ENCODE measurements at places on chromosomes 7 and 10.

DNA sequence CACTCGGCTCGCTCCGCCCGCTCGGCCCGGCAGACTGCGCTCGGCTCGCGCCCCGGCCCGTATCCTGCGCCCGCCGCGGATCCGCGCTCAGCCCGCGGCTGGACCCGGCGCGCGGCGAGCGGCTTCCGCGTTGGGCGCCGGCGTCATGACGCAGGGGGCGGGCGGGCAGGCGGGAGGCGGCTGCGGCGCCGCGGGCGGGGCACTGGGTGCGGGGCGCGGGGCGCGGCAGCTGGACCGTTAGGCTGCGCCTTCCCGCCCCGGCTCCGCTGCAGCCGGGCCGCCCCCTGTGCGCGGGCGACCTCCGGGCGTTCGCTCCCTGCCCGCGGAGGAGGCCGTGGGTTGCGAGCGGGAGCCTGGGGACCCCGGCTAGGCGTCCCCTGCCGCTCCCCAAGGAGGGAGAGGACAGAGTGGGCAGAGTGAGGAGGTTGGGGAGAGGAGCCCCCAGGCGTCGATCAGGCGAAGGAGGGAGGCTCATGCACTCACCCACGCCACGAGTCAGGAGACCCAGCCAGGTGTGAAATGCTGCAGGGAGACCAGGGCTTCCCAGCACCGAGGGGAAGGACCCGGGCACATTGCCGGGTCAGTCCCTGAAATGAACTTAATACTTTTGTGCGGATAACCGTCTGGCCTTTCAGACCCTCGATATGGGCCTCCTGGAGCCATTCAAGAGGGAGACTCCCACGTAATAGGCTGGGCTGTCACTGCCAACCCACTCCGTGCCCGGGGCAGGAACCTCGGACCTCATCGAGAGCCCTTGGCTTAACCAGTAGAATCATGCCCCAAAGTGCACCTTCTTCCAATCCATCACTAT, at the start of gene PIP4K2A:
TSS of gene PIP4K2A (minus strand) at position 100 of the 811 bp plus-strand sequence. CDS start 252 bp downstream, outside the sequence.
- DNase-seq, result peak; percentile 54

GRCh38 chr7:66630531-66630930, 1.9 kb downstream of the KCTD7 start:
- no peak for DNase-seq

- DNase-seq, result no peak
Observed at GRCh38 chr10:6877722-6878392, 297.8 kb upstream of the PRKCQ start.

- DNase-seq, result no peak
Observed at GRCh38 chr7:100575206-100575631, 1.5 kb upstream of the SAP25 start.

DNA sequence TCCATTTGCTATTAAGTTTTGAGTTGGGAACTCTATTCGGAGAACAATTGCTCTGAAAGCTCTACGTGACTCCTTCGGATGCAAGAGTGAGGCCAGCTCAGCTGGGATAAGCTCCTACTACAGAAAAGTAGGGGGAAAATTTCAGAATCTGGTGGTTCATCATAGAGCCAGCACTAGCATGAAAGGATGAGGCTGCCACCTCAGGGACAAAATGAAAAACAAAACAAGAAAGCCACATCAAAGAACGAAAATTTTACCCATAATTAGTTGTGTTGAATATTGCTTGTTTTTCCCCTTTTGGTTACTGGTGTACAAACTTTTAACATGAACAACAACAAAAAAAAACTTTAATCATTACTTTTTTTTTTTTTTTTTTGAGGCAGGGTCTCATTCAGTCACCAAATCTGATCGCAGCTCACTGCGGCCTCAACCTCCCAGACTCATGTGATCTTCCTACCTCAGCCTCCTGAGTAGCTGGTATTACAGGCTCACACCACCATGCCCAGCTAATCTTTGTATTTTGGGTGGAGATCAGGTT, 39.7 kb upstream of the NFE2L3 start:
- no peak for DNase-seq

DNA sequence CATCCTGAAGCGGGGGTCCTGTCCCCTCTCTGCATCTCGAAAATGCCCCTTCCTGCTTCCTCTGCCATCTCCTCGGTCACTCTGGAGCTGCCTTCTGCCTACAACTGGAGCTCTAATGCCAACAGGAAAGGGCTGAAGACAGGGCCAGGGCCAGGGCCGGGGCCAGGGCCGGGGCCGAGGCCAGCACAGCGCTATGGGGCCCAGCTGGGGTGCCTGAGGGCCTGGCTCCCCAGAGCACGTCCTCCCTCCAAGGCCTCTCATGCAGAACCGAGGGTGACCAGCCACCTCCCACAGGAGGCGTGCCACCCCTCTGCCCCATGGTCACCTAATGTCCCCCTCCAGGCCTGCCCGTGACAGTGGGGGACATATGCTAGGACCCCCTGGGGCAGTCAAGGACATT, 155.7 kb downstream of the PRKAG2 start:
- DNase-seq, result no peak

DNA sequence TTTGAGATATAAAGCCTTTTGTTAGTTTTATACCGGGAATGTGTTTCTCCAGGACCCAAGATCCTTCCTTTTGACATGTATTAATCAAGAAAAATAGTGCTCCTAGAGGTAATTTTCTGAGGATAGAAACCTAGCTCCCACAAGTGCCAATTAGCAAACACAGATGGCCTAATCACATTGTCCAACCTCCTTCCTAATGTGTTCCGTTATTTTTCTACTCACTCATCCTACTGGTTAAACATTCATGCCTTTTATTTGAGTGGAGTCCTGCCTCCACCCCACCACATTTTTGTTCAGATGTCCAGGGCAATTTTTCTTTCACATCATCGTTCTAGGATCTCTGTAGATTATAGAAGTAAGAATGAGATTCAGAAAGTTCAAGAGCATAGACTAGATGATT, 610.0 kb upstream of the MBL2 start:
- DNase-seq, result no peak

DNA sequence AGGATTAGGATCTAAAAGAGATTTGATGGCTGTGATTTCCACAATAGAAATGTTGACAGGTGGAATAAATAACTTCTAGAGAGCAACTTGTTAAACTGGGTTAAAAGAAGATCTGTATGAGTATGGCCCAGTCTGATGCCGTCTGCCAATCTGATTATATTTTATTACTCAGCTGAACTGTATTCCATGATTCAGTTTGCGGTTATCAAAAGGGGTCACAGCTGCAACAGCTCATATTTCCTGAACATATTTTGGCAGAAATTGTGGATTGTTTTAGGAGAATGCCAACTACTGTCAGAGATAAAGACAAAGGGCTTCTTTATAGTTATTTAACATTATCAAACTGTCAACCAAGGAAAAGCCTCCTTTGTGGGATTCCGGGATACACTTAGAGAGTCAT, 244.8 kb upstream of the MINDY3 start:
- DNase-seq, result no peak

GRCh38 chr7:47953822-47954221, 5.6 kb upstream of the PKD1L1 start:
- no peak for DNase-seq

DNA sequence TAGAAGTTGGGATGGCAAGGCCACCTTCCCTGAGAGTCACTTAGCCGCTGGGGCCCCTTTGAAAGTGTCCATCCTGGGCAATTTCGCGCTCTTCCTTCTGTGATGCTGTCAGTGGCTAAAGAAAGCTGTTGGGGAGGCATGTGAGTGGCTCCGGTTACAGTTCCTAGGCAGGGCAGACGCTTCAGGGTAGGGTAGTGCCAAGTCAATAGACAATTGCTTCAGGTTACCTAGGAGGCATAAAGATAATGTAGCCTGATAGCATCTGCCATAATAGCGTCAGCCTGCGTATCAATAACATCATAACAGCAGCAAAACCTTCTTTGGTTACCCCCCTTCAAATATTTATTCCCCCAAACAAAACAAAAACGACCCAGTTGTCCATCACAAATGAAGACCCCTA, at the start of gene FAM107B:
TSS of gene FAM107B (minus strand) at position 101 of the 400 bp plus-strand sequence. CDS start 234 bp downstream, outside the sequence.
- no peak for DNase-seq

- DNase-seq, result no peak
Observed at GRCh38 chr10:76133597-76134255, 702.3 kb downstream of the LRMDA start.

DNA sequence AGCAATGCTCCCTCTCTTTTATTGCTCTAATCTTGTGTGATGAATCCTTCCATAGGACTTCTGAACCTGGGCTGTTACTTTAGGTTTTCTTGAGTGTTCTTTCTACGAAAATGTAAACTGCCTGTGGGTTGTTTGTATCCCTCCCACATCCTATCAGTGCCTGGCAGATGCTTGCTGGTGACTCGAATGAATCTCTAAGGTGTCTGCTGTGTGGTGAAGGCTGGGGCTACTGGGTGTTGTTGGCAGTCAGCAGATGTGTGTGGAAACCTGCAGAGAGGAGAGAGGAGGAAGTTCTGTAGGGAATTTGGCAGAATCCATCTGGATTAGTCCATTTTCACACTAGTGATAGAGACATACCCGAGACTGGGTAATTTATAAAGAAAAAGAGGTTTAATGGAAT, 639.4 kb downstream of the CALN1 start:
- DNase-seq, result no peak

DNA sequence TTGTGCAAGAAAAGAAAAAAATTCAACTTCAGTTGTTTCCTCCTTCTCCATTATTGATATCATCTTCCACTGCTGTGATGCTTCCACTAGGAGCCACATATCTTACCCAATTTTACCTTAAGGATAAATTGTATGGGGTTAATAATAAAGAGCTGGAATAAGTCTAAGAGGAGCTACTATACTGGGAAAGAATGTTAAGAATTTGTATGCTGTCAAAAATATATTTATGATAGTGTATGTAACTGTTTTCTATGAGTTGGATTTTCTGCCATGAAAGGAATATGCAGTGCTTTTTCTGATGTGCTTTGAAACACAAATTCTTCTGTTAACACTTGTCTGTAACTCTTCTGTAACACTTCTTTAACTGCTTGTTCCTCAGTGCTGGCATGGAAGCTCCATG, 219.1 kb downstream of the VTI1A start:
- DNase-seq, result no peak

GRCh38 chr10:33215635-33216034, 118.8 kb downstream of the NRP1 start:
- DNase-seq, result no peak

- DNase-seq, result no peak
Observed at GRCh38 chr7:134831862-134832261, 52.4 kb downstream of the CALD1 start.

- DNase-seq, result no peak
Observed at GRCh38 chr7:40393660-40394059, 258.9 kb downstream of the SUGCT start.

DNA sequence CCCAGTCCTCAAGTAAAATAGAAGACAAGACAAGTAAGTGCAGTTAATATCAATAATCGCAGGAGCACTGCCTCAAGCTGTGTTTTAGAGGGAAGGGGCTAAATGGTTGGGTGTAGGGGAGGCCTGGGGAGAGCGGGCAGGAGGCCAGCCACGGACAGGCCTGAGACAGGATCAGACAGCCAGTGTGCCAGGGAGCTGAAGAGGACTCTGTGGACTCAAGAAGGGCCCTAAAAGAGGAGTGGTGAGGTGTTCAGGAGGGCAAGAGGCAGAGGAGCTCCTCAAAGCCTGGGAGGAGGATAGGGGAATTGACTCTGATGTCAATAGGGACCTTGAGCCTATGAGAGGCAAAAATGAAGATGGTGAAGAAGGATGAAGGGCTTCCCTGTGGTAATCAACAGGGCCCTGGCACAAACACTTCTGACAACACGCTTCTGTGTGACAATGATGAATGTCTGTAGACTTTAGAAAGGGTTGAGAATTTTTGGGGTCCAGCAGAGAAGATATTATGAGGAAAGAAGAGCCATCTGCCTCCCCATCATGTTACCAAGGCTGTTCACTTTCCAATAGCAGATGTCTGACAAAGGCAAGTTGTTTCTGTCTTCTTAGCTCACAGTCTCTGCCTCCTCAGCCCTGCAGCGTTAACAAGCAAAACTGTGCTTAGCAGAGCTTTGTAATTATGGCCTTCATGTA, 2.4 kb upstream of the PTPRE start:
- no peak for DNase-seq

DNA sequence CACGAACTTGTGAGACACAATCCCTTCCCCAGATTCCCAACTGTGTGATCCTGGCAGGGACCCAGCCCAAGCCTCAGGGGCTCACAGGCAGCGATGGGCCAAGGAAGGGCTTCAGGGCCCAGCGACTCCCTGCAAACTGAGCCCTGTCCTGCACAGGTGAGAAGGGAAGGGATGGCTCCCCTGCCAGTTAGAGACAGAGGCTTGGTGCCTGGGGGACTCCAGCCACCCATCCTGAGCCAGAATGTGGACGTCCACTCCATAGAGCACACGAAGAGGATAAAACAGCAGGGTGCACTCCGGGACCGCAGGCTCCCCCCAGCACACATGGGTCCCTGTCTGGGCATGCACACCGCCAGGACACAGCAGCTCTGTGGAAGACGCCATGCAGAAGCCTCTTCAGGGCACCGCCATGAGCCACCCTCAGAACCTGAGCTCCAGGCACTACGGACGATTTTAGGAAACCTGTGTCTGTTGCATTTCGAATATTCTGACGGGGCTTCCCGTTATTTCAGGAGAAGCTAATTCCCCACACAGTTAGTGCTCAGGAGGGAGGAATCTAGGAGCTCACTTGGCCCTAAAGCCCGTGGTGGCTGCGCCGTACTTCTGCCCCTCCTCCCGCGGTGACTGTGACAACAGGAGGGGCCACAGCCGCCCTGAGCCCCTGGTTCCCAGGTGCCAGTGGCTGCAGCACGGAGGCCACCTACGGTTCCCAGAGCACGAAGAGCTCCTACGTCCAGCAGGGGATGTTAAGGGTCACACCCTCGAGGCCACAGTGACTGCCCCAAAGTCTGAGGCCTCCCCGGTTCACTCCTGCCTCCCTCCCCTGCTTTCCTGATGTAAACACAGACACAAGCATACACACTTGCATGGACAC, 326.0 kb downstream of the PTPRN2 start:
- no peak for DNase-seq

DNA sequence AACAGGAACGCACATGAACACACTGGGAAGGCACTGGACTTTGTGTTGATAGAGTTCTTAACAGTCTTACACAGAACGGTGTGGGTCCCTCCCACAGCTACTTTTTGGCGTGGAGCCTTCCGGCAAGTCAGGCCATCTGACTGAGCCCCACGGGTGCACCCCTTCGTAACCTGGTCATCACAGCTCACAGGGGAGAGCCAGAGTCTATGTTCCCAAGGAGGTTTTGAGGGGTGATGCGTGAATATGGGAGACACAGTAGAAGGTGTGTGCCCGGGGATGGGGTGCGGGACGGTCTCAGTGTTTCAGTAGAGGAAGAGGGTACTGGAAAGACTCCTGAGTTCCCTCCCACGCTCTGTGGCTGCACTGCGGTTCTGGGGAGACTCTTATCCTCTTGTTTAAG, 291.7 kb downstream of the DNAJB6 start:
- no peak for DNase-seq

- no peak for DNase-seq
Observed at GRCh38 chr7:67463983-67464382, 467.4 kb downstream of the TYW1 start.

DNA sequence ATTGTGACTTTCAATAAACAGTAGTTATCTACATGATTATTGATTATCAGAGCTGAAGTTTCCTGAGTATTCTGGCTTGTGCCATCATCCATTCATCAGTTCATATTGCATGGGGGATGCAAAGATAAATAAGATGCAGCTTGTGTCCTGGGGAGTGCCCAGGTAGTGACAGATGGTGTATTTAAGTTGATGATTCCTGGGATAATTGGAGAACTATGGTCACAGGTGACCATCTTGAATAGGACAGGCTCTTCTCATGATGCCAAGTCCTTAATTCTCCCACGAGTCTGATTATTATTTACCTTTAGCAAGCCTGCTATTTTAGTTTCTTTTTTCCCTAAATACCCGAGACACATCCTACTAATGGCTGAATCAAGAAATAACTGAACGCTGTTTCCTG, 64.9 kb downstream of the PLPP4 start:
- no peak for DNase-seq
